ENCODE measurements at places on chromosomes 4 and X. TPM values are rescaled to one million over a fixed set of nuclear protein-coding genes. Genes with fewer than 3 reads are reported as not detected.

DNA sequence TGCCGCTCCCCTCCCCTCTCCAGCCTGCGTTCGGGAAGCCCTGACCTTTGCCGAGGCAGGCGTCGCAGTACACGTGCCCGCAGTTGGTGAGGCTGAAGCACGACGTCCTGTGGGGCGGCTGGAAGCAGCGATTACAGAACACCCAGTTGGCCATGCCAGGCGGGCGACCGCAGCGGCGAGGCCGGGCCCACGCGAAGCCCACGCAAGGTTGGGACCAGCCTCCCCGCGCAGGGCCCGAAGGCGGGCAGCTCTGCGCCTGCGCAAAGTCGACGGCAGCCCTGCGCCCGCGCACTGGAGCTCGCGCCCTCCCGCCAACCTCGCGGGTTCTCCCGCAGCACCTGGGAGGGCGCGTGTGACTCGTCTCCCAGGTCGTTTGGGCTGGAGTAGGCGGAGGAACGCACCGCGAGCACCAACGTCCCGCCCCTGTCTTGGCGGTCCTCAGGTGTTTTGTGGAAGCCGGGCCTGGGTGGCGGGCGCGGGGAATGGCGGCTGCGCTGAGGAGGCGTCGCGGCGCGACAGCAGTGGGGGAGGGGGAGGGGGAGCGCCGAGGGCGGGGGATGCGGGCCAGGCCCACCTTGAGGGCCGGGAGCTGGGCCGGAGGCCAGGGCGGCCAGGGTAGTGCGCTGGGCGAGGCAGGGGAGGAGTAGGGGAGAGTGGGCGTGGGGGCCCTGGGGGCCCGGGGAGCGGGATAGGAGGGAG, at the start of gene RNF212:
Gene RNF212 (minus strand): TSS at position 254 of the 699 bp plus-strand sequence. CDS start 100 bp downstream, at position 154.
- no peak for DNase-seq

DNA sequence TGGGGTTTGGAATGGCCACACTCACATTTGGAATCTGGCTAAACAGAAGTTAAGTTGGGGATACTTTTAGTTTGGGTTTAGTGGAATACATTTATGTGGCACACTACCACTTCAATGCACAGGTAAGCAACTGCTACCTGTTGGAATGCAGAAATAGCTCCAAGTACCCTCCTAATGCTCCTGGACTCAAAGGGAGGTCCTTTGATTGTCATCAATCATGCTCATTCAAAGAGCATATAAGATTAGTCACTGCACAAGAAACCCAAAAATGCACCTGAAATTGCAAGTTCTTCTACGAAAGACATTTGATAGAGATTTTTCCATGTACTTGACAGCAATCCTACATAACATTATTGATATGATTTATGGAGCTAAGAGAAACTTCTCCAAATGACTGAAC, 247.7 kb downstream of the ANKRD50 start:
- DNase-seq = no peak

GRCh38 chr4:40204507-40205258, 7.9 kb downstream of the RHOH start:
- DNase-seq = no peak

GRCh38 chrX:40083979-40084359, 13.8 kb downstream of the BCOR start:
- DNase-seq = no peak

GRCh38 chrX:632366-633042, 1.9 kb downstream of the SHOX start:
- DNase-seq = no peak

DNA sequence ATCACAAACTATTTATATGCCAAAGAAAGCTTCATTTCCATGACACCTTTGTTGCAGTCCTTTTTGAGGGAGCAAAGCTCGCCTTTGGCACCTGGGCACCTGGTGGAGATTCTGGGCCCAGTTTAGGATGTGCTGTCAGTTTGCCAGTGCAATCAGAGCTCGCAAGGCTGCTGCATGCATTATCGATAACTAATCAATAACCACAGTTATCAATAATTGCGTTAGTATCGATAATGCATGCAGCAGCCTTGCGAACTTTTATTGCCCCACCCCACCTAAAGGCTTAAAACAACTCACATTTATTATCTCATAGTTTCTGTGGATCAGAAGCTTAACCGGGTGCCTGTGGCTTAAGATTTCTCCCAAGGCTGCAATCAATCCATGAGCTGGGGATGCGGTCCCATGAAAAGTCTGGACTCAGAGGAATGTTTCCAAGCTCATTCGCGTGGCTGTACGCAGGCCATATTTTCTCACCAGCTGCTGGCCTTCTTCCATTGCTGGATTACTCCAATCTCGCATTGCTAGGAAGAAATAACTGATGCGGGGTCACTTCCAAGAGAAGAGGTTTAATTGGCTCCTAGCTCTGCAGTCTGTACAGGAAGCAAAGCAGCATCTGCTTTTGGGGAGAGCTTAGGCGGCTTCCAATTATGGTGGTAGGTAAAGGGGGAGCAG, 6.2 kb upstream of the AFAP1 start:
- no peak for DNase-seq

GRCh38 chr4:83297548-83298260, 13.1 kb upstream of the COQ2 start:
- DNase-seq = no peak

- DNase-seq = no peak
These were observed 1151.3 kb upstream of the IGFBP7 start for GRCh38 chr4:58261526-58261925.

DNA sequence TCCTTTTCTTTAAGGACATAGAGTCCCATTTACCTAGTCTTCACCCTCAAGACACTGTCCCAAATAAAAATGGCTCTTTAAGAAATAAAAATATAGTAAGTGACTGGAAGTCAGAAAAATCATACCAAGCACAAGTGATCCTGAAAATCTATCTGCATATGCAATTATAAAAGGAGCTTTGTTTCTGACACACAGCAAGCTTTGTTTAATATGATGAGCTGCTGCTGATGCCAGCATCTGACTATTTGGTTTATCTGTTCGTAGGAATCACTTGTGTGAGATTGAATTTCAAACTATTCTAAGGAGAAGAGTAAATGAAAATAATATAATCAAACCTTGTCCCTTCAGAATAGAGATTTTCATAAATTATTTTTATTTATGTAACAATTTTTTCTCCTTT, 332.4 kb downstream of the PCDH7 start:
- DNase-seq = no peak

DNA sequence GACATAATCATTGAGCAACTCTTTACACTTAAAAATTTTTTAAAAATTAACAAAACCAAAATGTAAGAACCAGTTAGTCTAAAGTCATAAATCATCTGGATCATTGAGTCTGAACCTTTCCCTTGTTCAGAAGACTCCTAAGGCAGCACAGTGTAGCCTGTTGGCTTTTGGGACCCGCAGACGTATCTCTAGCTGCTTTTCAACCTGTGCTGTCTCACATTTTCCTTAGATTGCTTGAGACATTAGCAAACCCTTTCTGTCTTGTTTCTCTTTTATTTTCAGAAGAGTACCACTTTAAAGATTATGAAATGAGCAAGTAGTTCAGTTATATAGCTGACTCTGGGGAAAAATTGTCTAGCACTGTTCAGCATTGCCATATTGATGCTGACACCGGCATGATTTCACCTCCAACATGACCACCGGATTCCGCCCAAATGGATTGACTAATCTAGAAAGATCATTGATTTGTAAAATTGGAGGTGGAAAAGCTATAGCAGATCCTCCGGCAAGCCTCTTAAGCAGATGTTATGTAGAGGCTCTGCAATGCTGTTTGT, 8.9 kb downstream of the TCEANC start:
- no peak for DNase-seq

- no peak for DNase-seq
These were observed 516.6 kb downstream of the PCDH18 start for GRCh38 chr4:137015426-137016409.

- DNase-seq = no peak
These were observed 65.6 kb upstream of the CTSO start for GRCh38 chr4:156019246-156019645.

DNA sequence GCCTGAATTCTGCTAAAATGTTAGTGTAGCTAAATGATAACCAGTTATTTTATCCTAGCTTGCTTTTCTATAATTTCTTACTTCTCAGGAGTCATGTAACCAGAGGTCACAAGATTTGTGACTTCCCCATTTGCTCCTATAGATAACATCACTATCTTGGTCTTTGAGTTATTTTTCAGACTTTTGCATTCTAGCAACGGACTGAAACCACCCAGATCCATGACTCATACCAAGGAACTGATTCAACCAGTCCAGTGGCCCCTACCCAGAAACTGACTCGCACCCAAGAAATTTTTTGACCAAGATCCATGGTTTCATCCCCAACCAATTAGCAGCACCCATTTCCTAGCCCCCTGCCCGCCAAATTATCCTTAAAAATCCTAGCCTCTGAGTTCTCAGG, 50.0 kb downstream of the IQCM start:
- no peak for DNase-seq

DNA sequence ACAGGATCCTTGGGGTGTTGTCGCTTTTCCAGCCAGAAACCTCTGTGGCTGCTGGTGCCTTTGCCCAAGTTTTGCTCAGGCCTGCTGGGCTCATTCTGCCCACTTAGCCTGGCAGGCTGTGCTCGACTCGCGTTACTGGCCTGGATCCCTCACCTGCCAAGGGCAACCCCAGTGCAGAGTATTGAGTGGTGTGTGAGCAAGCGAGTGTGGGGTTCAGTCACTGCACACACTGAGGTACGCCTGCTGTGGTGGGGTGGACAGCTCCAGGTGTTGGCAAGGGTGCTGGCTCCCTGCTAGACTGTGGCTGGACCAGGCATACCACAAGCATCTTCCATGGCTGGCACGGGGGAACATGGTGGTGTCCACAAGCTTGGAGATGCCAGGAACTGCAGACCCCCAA, 22.6 kb downstream of the SPCS3 start:
- DNase-seq = no peak

GRCh38 chr4:115113506-115114106, at the start of gene NDST4:
Gene NDST4, minus strand, starts transcription at chr4:115113620. Its CDS starts 36,584 bp downstream, at chr4:115077036.
- DNase-seq = no peak

DNA sequence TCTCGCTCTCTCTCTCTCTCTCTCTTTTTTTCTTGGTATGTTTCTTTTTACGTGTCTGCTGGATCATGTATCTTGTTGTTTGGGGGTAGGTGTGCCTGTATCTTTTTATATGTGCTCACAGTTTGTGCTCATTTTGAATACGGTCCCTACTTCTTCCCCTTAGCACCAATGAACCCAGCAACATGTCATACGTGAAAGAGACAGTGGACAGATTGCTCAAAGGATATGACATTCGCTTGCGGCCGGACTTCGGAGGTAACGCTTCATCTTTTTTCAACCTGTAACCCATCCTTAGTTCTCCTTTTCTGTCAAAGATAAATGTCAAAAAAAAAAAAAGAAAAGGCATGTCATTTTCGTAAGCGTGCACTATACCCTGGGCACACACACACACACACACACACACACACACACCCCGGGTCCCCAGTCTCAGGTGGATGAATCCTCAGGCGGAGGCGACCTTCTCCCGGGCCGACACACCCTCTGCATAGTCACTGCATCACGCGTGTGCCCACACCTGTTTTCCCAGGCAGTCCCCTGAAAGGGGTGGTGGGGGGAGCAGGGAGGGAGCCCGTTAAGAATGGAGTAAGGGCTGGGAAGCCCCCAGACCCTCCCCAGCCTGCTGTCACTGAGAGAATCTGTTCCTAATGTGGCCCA, 511 bp downstream of the GABRB1 start:
- DNase-seq = peak; percentile 9

GRCh38 chr4:8282134-8282641, 12.6 kb downstream of the HTRA3 start:
- DNase-seq = no peak

DNA sequence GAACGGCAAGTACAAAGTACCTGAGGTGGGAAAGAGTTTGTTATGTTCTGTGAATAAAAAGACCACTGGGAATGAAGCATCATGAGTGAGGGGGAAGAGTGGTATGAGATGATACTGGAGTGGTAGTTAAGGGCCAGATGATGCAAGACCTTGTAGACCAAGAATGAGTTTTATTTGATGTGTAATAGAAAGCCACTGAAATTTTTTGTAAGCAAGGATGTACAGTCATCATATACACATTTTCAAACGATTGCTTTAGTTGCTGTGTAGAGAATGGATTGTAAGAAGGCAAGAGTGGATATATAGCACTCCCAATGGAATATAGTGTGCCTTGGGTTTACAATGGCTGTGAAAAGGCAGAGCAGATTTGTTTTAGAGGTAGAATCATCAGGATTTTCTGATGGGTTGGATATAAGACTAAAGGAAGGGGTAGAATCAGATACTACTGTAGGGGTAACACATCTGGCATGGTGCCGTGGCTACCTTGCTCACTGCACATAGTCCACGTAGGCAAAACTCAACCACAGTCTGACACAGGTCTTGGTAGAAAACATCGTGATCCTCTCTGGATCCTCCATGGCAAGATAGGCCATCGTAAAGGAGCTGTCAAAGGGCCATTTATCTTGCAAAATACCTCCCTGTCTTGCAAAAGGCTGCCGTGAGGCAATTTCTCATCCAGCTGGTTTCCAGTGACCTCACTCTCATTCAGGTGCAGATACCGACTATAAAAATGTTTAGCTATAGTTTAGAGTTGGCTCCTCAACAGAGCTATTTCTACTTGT, 14.9 kb downstream of the TIFA start:
- DNase-seq = no peak

DNA sequence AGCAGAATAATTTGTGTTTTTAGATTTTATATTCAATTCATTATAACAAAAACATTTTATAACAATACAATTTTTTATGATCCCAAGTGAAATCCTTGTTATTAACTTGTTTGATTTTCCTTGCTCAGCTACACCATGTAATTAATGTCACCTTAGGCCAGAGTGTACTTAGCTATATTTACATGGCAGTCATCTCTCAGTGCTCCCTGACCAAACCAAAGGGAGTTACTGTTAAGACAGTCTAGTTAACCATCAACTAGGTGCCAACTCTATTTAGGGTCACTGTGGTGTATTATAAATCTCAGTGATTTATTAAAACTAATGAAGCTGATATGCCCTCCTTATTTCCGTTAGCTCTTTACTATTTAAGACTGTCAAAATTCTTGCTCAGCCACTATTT, 44.4 kb downstream of the CCDC158 start:
- DNase-seq = no peak

GRCh38 chrX:44906041-44906440, 33.1 kb downstream of the KDM6A start:
- no peak for DNase-seq

GRCh38 chr4:38125816-38126215, 165.6 kb downstream of the PTTG2 start:
- DNase-seq = no peak

DNA sequence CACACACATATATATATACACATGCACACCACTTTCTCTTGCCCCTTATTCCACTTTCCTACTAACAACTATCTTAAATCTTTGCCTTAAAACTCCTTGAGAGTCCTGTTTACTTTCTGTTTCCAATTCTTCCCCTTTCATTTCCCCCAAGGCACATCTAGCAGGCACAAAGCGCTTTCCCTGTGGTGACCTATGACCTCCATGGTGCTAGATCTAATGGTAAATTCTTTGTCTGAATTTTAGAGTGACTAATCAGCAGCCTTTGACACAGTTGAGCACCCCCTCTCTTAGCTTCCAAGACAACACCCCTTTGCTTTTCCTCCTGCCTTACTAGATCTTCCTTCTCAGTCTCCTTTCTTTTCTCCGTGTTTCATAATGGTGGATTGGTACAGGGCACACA, 236.4 kb upstream of the TTC29 start:
- DNase-seq = no peak

Gene SPANXA1
- total RNA-seq = not detected

Gene NAP1L5
- total RNA-seq = 3.9 TPM

Gene MAGEB10
- not detected for total RNA-seq

Gene GLOD5
- not detected for total RNA-seq

Gene FAM133A
- 0.11 TPM for total RNA-seq

Gene ADH6
- 1.9 TPM for total RNA-seq

Gene TLR7
- total RNA-seq = 0.05 TPM

Gene AREG
- total RNA-seq = 2.2 TPM

Gene MOSPD2
- 8.4 TPM for total RNA-seq

Gene CSAG3
- not detected for total RNA-seq
